ENCODE measurements at places on chromosomes 1 and 21.

DNA sequence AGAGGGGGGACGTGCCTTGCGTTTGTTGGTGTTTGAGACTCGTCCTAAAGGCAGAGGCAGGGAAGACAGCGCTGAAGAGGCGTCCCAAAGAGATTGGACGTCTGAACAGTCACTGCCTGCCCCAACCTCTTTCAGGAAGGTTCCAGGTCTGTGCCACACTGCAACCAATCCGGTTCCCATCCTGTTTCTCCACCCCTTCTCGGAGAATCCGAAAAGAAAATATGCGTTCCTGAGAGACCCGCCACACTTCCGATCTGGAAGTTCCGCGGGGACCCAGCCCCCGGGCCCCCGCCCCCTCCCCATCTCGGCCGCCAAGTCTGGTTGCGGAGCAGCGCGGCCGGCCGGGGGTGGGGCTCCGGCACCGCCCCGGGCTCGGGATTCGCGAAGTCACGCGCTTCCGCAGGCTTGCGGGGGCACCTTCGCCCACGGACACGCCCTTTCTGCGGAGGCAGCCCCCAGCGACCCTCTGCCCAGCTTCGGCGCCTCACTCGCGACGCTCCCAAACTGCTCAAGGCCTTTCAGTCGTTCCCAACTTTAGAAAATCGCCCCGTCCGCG lies 124.5 kb upstream of the DPYD start:
- no peak for DNase-seq

- no peak for DNase-seq
Observed at GRCh38 chr1:100074604-100075395, 57.9 kb downstream of the SASS6 start.

GRCh38 chr1:176897350-176898236 lies 266.9 kb downstream of the ASTN1 start:
- no peak for DNase-seq

DNA sequence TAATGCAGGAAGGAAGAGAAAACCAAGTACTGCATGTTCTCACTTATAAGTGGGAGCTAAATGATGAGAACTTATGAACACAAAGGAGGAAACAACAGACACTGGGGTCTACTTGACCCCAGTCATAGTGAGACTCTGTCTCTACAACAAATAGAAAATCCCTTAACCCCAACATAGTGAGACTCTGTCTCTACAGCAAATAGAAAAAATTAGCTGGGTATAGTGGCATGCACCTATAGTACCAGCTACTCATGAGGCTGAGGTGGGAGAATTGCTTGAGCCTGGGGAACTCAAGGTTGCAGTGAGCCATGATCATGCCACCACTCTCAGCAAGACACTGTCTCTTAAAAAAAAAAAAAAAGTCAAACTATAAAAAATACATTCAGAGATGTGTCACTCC lies 42.7 kb downstream of the GIPC2 start:
- no peak for DNase-seq

GRCh38 chr1:158333405-158334155 lies 2.2 kb upstream of the CD1B start:
- no peak for DNase-seq

DNA sequence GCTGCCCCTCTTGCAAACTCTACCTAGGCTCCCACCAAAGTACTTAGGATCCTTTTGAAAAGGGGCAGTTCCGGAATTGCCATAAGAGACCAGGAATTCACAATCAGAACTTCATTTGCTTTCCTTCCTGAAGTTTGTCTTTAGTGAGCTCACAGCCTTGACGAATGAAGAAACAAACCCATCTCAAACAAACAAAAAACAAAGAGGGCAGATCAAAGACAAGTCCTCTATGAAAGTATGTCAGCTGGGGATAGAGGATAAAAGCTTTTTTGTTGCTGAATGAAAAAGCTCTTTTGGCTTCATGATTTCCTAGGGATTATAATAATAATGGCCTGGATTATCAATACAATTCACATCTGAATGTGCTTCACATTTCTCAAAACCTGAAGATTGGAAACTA lies 357.9 kb upstream of the DUSP10 start:
- DNase-seq: no peak

- DNase-seq: no peak
Observed at GRCh38 chr1:15172405-15173259, 19.1 kb downstream of the TMEM51 start.

- no peak for DNase-seq
Observed at GRCh38 chr1:92907949-92908684, 53.1 kb downstream of the DIPK1A start.
